ENCODE measurements at places on chromosomes 1 and 21.

- DNase-seq = no peak
Measured at GRCh38 chr1:247366926-247367645, 35.4 kb upstream of the ZNF496 start.

GRCh38 chr21:25834381-25834780 is 99.6 kb downstream of the GABPA start:
- no peak for DNase-seq

DNA sequence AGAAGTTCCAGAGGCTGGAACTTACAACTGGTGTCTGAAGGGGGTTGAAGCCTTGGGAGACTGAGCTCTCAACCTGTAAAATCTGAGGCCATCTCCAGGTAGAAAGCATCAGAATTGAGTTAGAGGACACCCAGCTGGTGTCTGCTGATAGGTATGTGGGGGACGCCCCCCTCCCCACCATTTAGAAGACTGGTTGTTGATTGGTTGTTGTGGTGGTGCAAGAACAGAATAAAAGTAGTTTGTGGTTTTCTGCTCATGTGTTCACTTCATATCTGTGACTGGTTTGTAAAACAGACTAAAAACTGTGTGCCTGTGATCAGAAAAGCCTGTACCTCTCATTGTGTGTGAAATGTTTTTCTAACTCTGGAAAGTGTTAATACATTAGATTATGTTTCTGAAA is 33.2 kb upstream of the PDE4B start:
- no peak for DNase-seq

DNA sequence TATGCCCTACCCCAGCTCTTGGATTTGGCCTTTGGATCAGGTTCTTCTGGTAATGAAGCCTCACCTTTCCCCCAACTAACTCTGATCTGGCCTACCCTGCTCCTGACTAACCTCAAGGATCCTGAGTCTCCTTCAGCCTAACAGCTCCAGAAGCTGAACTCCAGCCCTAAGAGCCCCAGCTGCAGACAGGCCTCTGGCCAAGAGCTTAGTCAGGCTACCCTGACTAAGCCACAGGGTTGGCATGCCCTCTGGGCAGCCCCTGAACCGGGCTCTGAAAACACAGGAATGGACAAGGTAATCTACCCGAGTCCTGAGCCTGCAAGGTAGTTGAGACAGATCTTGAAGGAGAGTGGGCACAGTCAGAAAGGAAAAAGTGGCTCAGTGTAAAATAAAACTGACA is 29.4 kb downstream of the COA7 start:
- DNase-seq = no peak

GRCh38 chr1:76503100-76503499 is 364.2 kb upstream of the ST6GALNAC5 start:
- no peak for DNase-seq

DNA sequence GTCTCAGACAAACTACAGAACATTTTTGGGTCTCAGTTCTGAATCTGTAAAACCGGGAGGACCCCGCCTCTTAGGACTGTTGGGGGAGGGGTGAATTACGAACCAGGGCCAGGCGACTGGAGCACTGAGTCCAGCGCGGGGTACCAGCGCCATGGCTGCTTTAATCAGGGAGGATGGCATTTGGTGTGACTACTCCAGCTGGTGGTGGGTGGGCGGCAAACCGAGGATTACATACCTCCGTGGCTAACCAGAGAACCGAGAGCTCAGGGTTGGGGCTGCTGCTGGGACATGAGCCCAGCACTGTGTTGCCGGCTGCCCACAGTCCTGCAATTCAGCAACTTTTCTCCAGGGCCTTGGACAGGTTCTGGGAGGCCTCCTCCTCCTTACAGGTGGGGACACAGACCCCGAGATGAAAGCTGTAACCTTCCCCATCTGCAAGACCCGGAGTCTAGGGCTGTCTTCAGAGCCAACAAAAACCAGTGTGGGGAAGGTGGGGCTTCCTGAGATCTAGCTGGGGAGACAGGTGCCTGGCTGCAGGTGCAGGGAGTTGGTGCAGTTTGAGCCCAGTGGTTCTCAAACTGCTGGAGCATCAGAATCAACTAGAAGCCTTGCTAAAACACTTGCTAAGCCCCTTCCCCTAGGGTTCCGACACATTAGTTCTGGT is 273.5 kb downstream of the FOXD2 start:
- no peak for DNase-seq

DNA sequence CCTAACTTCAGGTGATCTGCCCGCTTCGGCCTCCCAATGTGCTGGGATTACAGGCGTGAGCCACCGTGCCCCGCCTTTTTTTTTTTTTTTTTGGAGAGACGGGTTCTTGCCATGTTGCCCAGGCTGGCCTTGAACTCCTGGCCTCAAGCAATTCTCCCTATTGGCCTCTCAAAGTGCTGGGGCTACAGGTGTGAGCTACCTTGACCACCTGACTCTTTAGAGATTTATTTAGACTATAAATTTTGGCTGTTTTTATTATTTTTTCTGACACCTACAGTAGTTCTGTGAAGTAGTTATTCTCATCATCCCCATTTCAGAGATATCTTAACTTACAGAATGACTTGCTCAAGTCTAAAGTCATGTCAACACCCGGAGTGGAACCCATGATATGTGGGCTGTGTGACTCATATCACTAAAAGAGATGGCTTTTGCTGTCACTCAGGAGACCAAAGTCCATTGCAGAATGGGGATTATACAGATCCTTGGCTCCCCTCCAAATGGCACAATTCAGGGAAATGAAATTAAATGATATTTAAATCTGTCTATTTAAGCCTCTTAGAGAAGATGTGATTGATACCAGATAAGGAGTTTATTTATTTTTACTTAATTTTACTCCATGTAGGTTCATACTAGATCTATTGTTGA is 93.2 kb downstream of the CTH start:
- no peak for DNase-seq

- DNase-seq = no peak
Measured at GRCh38 chr1:226635456-226635941, 86.9 kb downstream of the STUM start.

DNA sequence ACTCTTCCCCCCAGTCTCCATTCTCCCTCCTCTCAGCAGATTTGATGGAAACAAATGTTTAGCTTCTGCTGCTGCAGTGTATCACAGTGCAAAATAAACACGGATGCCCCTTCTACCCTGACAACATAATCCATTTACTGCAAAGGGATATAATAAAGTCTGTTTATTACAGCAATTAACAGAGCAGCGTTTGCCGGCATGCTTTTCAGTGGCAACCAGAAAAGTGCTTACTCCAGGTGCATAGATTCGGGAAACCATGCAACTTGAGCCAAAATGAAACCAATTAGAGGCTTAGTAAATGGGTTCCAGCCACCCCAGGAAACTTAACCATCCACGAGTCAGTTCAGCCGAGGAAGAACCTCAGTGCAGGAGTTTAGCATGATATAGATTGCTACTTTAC is 12.9 kb upstream of the LEMD1 start:
- DNase-seq = no peak

DNA sequence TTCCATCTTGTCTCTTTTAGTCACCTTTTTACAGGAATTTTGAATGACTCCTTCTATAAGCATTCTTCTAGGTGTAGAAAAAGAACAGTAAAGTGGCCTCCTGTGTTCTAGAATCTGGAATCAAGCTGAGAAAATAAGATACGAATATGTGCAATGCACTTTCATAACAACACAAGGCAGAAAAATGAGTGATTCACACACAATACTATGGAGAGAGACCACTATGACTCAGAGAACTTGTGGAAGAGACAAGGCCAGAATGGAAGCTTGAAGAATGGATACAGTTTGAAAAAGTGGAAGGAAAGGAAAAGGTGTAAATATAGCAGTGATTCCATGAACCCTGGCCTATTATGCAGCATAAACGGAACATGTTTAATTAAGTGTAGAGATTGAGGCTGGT is 57.1 kb upstream of the SAMSN1 start:
- DNase-seq = no peak

DNA sequence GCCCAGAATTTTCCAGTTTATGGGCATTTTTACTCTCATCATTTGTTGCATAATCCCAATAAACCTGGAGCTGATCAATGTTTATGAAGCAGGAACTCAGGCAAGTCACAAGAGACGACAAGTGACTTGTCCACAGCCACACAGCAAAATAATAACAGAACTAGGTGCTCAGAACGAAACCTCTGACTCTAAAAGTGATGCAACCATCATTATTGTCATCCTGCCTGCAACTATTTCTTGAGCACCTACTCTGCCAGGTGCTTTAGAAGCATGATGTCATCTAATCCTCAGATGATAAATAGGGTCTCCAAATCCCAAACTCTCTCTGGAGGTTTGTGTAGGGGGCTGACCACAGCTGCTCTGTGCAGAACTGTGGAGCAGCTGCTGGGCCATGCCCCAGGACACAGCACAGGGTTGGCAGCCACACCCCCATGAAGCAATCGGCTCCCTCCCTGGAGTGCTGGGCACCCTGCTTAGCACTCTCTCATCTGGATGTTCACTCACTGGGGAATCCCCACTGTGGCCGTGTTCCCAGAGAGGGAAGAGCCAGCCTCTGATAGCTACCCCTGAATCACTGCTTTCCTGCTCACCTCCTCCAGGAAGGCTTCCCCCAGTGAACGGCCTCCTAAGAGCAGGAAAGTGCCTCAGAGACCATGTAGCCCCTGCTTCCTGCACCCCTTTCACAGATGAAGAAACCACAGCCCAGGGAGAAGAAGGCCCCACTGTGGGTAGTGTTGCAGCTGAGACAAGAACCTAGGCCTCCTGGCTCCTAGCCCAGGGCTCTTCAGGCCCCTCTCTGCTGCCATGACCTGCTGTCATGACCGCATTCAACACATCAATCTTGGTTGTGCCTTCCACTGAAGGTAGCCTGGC is 2.1 kb downstream of the TTC22 start:
- DNase-seq = no peak

- no peak for DNase-seq
Measured at GRCh38 chr1:40794974-40795715, 11.6 kb downstream of the KCNQ4 start.

- DNase-seq = no peak
Measured at GRCh38 chr1:160179336-160179735, 11.0 kb upstream of the CASQ1 start.

GRCh38 chr1:214859647-214860046 is 222.9 kb upstream of the KCNK2 start:
- DNase-seq = no peak

All from SK-N-MC (cell line).